ENCODE measurements at places on chromosomes 1 and 21. TPM values are rescaled to one million over a fixed set of nuclear protein-coding genes. Genes with fewer than 3 reads are reported as not detected.

Gene CELA2B
- not detected for total RNA-seq

Gene PEX19
- 42.1 TPM for total RNA-seq

GRCh38 chr1:245234217-245235081 is 79.7 kb downstream of the KIF26B start:
- no peak for DNase-seq

DNA sequence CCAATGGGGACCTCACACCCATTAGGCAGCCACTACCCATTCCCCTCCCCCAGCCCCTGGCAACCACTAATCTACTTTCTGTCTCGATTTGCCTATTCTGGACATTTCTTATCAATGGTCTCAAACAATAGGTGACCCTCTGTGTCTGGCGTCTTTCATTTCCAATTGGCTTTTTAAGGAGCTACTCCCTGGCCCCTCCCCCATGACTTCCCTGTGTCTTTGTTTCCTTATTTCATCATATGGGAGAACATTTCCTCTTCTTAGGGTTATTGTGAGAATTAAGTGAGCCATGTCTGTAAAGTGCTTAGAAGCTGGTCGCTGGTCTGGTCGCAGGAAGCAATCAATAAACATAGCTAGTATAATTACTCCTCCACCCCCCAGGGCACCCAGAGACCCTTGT is 80.9 kb downstream of the SPSB1 start:
- no peak for DNase-seq

DNA sequence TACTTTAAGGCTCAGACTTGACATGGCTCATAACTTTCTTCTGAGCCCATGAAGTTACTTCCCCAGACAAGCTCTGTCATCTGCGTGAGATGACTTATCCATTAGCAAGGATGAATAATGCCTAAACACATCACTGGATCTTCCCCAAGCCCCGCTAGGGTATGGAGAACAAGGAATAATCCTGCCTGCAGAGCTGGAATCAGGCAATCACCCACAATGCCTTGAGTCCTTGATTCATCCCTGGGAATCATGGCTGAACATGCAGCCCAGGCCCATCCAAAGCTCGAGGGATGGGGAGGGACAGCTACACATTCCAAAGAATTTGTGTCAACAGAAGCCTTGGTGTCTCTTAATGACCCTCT is 131.7 kb downstream of the PSMG1 start:
- peak; percentile 14 for DNase-seq

Gene KCNJ9
- total RNA-seq: not detected

DNA sequence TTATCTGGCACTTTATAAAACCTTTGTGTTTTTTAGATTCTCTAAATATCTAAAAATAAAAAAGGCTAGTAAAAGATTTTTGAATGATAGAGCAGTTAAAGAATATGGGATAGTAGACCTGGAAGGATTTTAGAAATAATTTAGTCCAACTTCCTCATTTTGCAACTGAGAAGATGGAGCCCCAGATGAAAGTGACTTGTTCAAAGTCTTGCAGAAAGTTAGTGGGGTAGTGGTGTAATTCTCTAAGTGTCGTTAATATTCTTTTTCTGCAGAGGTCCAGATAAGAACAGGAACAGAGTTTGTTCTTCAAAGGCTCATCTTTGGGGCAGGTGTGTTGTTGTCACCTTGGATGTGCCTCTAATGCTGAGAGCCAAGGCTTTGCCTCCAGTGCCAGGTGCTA is 159.5 kb downstream of the DISC1 start:
- no peak for DNase-seq

Gene HMGCL
- total RNA-seq: 72.5 TPM

Gene DNAJC8
- 81.2 TPM for total RNA-seq

Gene RORC
- total RNA-seq: 0.24 TPM

- DNase-seq: no peak
These were observed 13.9 kb downstream of the DDX20 start for GRCh38 chr1:111769517-111770146.

DNA sequence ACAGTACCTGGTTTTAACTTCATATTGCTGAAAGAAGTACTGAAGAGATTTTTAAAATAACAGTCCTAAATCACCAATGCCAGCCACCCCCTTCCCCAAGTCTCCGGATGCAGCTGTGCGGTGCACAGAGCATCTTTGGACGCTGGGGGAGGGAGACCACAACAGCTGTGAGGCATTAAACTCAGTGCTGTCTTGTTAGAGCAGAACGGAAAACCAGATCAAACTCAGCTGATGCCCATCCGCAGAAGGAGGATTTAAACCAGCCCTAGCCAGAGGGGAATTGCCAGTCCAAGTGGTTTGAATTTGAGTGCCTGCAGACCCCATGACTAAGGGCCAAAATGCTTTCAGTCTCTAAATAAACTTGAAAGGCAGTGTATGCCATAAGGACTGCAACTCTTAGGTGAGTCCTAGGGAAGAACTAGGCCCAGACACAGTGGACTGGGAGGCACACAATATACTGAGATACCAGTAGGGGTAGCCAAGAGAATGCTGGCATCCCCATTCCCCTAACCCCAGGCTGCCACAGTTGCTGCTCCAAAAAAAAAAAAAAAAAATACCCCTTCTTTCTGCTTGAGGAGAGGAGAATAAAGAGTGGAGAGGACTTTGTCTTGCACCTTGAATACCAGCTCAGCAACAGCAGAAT is 576.2 kb downstream of the NEGR1 start:
- no peak for DNase-seq

Measured in Caki2 (cell line).